Naive thymus-derived CD8-positive, alpha-beta T cell (primary cell): ENCODE measurements at places on chromosomes 7 and 10. TPM values are rescaled to one million over a fixed set of nuclear protein-coding genes. Genes with fewer than 3 reads are reported as not detected.

DNA sequence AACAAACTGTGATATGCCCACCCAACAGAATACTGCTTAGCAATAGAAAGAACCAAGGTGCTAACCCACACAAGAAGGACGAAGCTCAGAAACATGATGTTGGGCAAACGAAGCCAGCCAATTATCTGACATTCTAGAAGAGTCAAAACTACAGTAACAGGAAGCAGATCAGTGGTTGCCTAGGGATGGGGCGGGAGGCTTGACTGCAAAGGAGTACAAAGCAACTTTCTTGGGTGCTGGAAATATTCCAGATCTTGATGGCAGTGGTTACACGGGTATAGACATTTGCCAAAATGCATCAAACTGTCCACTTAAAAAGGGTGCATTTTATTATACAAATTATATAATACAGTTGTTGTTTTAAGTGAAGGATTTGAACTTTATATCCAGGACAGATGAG lies 41.1 kb upstream of the RET start:
- H3K4me1 ChIP-seq = peaks cover 7% of the 10 kb centered on the region
- no peaks in the 10 kb centered on the region for H3K27me3 ChIP-seq
- no peak overlapping the region for H3K27ac ChIP-seq
- no peak for DNase-seq
- no peaks in the 10 kb centered on the region for H3K36me3 ChIP-seq

Gene LRMDA
- not detected for total RNA-seq

DNA sequence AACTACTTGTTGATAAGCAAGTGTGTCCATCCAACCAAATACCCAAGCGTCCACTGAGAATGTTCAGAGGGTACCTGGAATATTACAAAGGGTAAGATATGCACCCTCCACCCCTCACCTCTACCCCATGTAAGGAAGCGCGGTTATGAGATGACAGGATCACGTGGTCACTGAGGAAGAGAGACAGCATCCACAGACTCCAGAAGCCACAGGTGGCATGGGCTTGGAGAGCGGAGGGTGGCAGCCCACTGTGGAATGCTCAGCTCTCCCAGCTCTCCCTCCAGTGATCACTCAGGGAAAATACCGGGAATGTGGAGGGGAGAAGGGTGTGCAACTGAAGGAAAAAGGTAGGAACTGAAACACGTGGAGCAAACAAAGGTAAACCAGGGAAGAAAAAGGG lies 25.7 kb downstream of the SFMBT2 start:
- no peaks in the 10 kb centered on the region for H3K27me3 ChIP-seq
- H3K27ac ChIP-seq = no peak overlapping the region
- no peak for DNase-seq
- H3K36me3 ChIP-seq = peaks cover 12% of the 10 kb centered on the region

Gene PON1
- total RNA-seq = not detected

Gene DGKB
- total RNA-seq = not detected

Gene THSD7A
- not detected for total RNA-seq

GRCh38 chr7:2139004-2139699 lies 93.6 kb downstream of the MAD1L1 start:
- H3K27ac ChIP-seq = peak overlapping the region; percentile 51
- no peak for DNase-seq
- peak overlapping the region; percentile 61 for H3K4me3 ChIP-seq
- H3K36me3 ChIP-seq = peaks cover 11% of the 10 kb centered on the region

DNA sequence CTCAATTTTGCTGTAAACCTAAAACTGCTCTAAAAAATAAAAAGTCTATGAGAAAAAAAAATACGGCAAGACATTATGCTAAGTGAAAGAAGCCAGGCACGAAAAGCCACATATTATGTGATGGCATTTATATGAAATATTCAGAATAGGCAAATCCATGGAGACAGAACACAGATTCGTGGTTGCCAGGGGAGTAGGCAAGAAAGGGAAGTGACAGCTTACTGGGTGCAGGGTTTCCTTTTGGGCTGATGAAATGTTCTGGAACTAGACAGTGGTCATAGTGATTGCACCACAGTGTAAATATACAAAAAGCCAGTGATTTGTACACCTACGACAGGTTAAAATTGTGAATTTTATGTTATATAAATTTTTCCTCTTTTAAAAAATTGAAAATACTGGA lies 41.3 kb upstream of the GLI3 start:
- H3K36me3 ChIP-seq = no peaks in the 10 kb centered on the region
- no peak overlapping the region for H3K27ac ChIP-seq
- no peaks in the 10 kb centered on the region for H3K4me1 ChIP-seq
- peaks cover 27% of the 10 kb centered on the region for H3K27me3 ChIP-seq
- DNase-seq = no peak

- H3K27ac ChIP-seq = no peak overlapping the region
- peaks cover 5% of the 10 kb centered on the region for H3K36me3 ChIP-seq
- peaks cover 10% of the 10 kb centered on the region for H3K27me3 ChIP-seq
- H3K4me1 ChIP-seq = peaks cover 11% of the 10 kb centered on the region
These were observed 41.1 kb upstream of the DLG5 start for GRCh38 chr10:77967611-77968022.
